ENCODE measurements at places on chromosomes 16 and 17. TPM values are rescaled to one million over a fixed set of nuclear protein-coding genes. Genes with fewer than 3 reads are reported as not detected.
A peak's percentile ranks its signal among the peaks of the same experiment; 100 is the strongest.

GRCh38 chr17:13484020-13484419, 117.7 kb downstream of the HS3ST3A1 start:
- H3K4me1 ChIP-seq = no peaks in the 10 kb centered on the region
- no peak for DNase-seq
- H3K27ac ChIP-seq = no peak overlapping the region
- H3K36me3 ChIP-seq = no peaks in the 10 kb centered on the region
- H3K27me3 ChIP-seq = no peaks in the 10 kb centered on the region

DNA sequence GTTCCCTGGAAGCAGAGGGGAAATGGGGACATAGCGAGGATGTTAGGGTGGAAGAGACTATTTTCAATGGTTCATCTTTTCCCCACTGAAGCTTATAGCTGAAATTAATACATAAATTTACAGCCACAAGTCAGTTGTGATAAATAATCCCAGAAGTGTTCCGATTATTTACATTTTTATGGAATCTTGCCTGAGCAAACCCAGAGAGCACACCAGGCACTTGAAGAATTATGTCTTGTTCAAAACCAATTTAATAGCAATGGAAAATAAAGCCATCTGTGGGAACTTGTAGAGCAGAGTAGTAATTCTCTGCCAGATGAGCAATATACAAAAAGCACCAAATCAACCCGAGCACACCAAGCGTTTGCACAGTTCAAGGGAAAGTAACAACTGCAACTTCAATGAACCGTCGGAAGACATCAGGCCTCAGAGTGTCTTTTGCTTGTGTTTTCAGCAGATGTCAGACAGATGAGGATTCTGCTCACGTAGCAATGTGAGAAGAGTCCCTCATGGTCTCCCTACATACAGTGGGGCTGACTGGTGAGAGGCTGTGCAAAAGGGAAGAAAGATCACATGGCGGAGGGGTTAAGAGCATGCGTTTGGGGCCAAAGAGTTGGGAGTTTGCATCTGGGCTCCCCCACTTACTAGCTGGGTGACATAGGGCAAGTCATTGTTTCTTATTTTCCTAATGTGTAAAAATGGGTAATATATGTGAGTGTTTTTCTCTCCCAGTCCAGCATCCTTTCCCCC, 148.7 kb upstream of the HS3ST2 start:
- peak; percentile 40 for DNase-seq
- H3K4me3 ChIP-seq = no peak overlapping the region
- H3K36me3 ChIP-seq = no peaks in the 10 kb centered on the region
- no peaks in the 10 kb centered on the region for H3K27me3 ChIP-seq

GRCh38 chr16:76943921-76944320, 247.1 kb upstream of the MON1B start:
- H3K4me1 ChIP-seq = no peaks in the 10 kb centered on the region
- no peak overlapping the region for H3K4me3 ChIP-seq
- H3K27me3 ChIP-seq = no peaks in the 10 kb centered on the region
- H3K36me3 ChIP-seq = no peaks in the 10 kb centered on the region

GRCh38 chr17:42623732-42624596, 14.5 kb downstream of the TUBG1 start:
- H3K36me3 ChIP-seq = no peaks in the 10 kb centered on the region
- H3K27me3 ChIP-seq = no peaks in the 10 kb centered on the region
- H3K4me3 ChIP-seq = no peak overlapping the region
- H3K4me1 ChIP-seq = no peaks in the 10 kb centered on the region

SDR42E2 gene
- total RNA-seq = not detected

Measured in endodermal cell (in vitro differentiated cells).